Fibroblast of lung (primary cell): ENCODE measurements at places on chromosomes 4 and X. TPM values are rescaled to one million over a fixed set of nuclear protein-coding genes. Genes with fewer than 3 reads are reported as not detected.

The XG gene
- 2.7 and 3.6 TPM in 2 replicates for polyA plus RNA-seq

The NDST4 gene
- not detected in 2 replicates for polyA plus RNA-seq

The GPR34 gene
- not detected in 2 replicates for polyA plus RNA-seq

The SHROOM2 gene
- polyA plus RNA-seq: 0.97 and 6.3 TPM in 2 replicates

The TCEAL8 gene
- polyA plus RNA-seq: 102 and 145 TPM in 2 replicates

The RBM46 gene
- 0.06 and 0.08 TPM in 2 replicates for polyA plus RNA-seq

The PAGE4 gene
- not detected in 2 replicates for polyA plus RNA-seq

The TMEM154 gene
- polyA plus RNA-seq: 1.6 and 3.7 TPM in 2 replicates

- no peak overlapping the region for H3K4me3 ChIP-seq
- no peaks in the 10 kb centered on the region for H3K27me3 ChIP-seq
- H3K27ac ChIP-seq: no peak overlapping the region
- no peaks in the 10 kb centered on the region for H3K36me3 ChIP-seq
Measured at GRCh38 chr4:141241986-141242385, 21.3 kb downstream of the ZNF330 start.

- H3K4me3 ChIP-seq: no peak overlapping the region
- DNase-seq: no peak
- no peaks in the 10 kb centered on the region for H3K27me3 ChIP-seq
- no peak overlapping the region for H3K27ac ChIP-seq
Measured at GRCh38 chr4:79695848-79696247, 287.8 kb upstream of the GK2 start.

DNA sequence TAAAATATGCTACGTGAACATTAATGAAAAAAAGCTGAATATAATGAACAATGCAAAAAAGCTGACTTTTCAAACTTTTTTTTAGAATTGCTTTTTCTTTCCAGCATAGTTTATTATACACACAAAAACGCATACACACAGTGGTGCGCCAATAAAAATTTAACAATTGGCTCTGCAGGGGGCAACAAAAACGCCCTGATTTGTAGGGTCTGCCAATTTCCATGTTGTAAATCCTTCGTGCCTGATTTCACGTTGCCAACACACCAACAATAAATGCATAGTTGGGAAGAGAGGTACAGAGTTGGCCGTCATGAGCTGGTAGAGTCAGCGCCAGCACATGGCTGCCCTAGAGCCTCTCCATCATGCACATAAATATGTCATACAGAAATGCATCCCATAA is 333.1 kb downstream of the MAPK10 start:
- no peaks in the 10 kb centered on the region for H3K27me3 ChIP-seq
- no peaks in the 10 kb centered on the region for H3K36me3 ChIP-seq
- H3K27ac ChIP-seq: no peak overlapping the region
- no peak for DNase-seq
- H3K4me3 ChIP-seq: no peak overlapping the region
- H3K4me1 ChIP-seq: no peaks in the 10 kb centered on the region

- DNase-seq: no peak
- no peak overlapping the region for H3K27ac ChIP-seq
- H3K36me3 ChIP-seq: no peaks in the 10 kb centered on the region
- H3K27me3 ChIP-seq: no peaks in the 10 kb centered on the region
- H3K4me3 ChIP-seq: no peak overlapping the region
Measured at GRCh38 chrX:145213504-145213903, 33.8 kb upstream of the SPANXN1 start.

DNA sequence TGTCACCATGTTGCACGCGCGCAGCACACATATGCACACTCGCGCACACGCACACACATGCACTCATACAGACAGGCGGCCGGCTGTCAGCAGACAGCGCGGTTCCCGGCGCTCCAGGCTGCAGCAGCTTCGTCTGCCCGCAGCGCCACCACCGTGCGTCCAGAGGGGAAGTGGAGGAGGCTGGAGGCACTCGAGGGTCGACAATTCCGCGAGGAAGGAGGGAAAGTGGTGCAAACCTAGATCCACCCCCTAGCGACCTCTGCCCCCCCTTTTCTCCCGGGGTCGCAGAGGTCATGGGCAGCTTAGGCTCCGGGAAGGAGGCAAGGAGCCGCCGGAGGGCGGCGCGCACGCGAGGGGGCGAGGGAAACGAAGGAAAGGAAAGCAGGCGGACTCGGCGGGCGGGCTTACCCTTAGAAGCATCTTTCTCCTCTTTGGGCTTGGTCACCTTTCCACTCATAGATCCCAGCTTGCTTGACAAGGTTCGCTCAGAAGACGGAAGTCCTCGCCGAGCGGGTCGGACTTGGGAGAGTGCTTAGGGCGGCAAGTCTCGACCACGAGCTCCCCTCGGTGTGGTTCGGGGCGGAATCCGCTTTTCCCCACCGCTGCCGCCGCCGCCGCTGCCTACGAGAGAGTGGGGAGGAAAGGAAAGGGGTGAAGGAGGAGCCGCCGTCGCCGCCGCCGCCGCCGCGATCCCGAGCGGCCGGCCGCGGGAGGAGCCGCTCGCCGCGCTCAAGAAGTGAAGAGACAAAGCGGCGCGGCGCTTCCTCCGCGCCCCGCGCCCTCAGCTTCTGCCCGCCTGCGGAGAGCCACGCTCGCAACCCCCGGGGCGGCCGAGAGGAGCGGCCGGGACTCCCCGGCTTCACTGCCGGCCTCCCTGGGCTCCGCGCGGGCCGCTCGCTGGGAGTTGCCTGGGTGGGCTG is 326.6 kb upstream of the F9 start:
- no peaks in the 10 kb centered on the region for H3K27me3 ChIP-seq
- H3K27ac ChIP-seq: no peak overlapping the region

GRCh38 chrX:134692990-134693389 is 34.7 kb upstream of the PLAC1 start:
- H3K36me3 ChIP-seq: no peaks in the 10 kb centered on the region
- no peaks in the 10 kb centered on the region for H3K27me3 ChIP-seq
- DNase-seq: peak; percentile 86
- H3K4me1 ChIP-seq: peaks cover 4% of the 10 kb centered on the region
- no peak overlapping the region for H3K4me3 ChIP-seq

GRCh38 chrX:99394456-99394855 is 1015.6 kb downstream of the PCDH19 start:
- H3K27me3 ChIP-seq: no peaks in the 10 kb centered on the region
- H3K36me3 ChIP-seq: no peaks in the 10 kb centered on the region
- no peak overlapping the region for H3K4me3 ChIP-seq
- DNase-seq: no peak

DNA sequence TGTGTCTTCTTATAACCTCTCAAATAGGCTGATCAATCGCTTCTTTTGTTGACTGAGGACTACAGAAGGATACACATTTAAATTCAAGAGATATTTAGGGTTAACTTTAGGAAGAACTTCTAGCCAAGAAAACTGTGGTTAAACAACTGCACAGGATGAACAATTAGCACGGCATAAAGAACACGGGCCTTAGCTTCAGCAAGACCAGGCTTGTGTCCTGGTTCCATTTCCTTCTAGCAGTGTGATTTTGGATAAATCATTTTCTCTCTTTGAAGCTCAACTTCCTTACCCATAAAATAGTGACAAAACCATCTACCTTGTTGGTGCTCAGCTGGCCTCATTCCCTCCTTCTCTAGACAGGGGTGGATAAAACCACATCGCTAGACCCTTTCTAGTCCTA is 117.6 kb downstream of the TSPAN5 start:
- H3K4me1 ChIP-seq: no peaks in the 10 kb centered on the region
- H3K36me3 ChIP-seq: no peaks in the 10 kb centered on the region
- H3K4me3 ChIP-seq: no peak overlapping the region
- no peak overlapping the region for H3K27ac ChIP-seq

DNA sequence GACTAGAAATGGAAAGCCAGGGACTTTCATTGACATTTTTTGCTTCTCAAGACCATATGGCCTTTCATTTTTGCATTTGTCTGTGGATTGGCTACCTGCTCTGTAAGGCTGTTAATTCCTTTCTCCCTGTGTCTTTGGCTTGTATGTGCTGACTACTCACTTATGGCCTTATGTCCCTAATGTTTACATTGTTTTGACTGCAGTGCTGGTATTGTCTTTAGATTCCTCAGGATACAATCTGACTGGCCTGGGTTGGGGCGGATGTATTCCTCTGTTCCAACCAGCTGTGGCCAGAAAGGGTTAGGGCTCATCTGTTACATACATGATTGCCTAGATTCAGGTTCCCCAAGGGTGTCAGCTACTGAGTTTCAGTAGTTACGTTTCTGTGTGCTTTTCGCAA is 108.1 kb downstream of the RAPGEF2 start:
- no peaks in the 10 kb centered on the region for H3K36me3 ChIP-seq
- H3K4me3 ChIP-seq: no peak overlapping the region
- no peak for DNase-seq
- peaks cover 5% of the 10 kb centered on the region for H3K4me1 ChIP-seq

DNA sequence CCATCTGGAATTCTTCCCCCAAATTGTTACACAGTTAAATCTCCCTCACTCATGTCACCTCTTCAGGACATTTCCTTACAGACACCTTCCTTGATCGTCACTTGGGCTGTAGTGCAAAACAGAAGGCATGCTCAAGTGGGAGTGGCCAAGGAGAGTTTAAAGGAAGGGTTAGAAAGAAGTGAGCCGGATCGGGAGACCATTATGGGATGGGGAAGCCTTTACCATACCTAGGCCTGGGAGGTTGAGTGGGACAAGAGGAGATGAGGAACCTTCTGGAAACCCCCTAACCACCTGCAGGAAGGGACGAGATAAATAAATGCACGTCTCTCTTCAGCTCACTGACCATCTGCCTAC is 102.7 kb downstream of the UCHL1 start:
- no peak for DNase-seq
- H3K36me3 ChIP-seq: no peaks in the 10 kb centered on the region
- H3K27ac ChIP-seq: no peak overlapping the region
- H3K27me3 ChIP-seq: peaks cover 8% of the 10 kb centered on the region
- no peak overlapping the region for H3K4me3 ChIP-seq

GRCh38 chrX:31847773-31848172 is 775.9 kb upstream of the FTHL17 start:
- no peak overlapping the region for H3K4me3 ChIP-seq
- no peaks in the 10 kb centered on the region for H3K27me3 ChIP-seq
- H3K36me3 ChIP-seq: no peaks in the 10 kb centered on the region
- DNase-seq: no peak

GRCh38 chr4:117971403-117971802 is 62.9 kb upstream of the NDST3 start:
- no peaks in the 10 kb centered on the region for H3K4me1 ChIP-seq
- H3K4me3 ChIP-seq: no peak overlapping the region
- no peak overlapping the region for H3K27ac ChIP-seq

- no peak overlapping the region for H3K4me3 ChIP-seq
- no peaks in the 10 kb centered on the region for H3K36me3 ChIP-seq
- no peak overlapping the region for H3K27ac ChIP-seq
- no peak for DNase-seq
Measured at GRCh38 chrX:1502241-1502640, 34.7 kb downstream of the P2RY8 start.

- no peak overlapping the region for H3K27ac ChIP-seq
- H3K27me3 ChIP-seq: no peaks in the 10 kb centered on the region
- DNase-seq: peak; percentile 41
- no peak overlapping the region for H3K4me3 ChIP-seq
- H3K36me3 ChIP-seq: no peaks in the 10 kb centered on the region
Measured at GRCh38 chr4:28225050-28225449, 1364.4 kb downstream of the STIM2 start.

DNA sequence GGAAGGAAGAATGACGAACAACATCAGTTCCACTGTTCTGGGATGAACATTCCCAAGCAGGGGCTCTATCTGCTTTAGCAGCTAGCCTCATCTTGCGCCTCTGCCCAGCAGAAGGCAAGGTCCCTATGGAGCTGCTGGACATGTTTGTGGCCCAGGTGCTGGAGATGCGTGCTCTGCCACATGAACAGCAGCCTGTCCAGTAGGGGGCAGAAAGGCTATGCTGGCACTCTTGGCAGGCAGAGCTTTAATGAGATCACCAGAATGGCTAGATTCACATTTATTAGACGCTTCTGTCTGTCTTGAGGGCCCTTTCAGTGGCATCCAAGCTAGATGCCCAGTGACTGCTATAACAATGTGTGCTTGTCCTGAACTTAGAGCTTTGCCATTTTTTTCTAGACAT is 1826.0 kb downstream of the STIM2 start:
- no peaks in the 10 kb centered on the region for H3K4me1 ChIP-seq
- no peaks in the 10 kb centered on the region for H3K36me3 ChIP-seq
- H3K27ac ChIP-seq: no peak overlapping the region
- no peak overlapping the region for H3K4me3 ChIP-seq

DNA sequence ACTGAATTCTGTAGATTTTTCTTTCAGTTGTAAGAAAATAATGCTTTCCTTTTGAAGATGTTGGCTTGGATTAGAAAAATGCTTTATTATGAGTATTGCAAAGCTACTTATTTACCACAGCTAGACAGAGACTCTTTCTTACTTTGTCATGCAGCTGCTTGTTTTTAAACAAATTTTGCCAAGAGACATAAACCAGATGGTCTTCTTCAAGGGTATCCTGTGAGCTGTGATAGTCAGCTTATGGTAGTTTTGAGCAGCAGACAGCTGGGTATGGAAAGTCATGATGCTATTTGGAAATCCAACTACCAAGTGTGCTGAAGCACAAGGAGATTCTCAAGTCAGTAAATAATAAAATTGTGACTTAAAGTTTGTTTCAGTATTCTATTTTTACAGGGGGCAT is 941.5 kb downstream of the DMD start:
- H3K4me1 ChIP-seq: no peaks in the 10 kb centered on the region
- no peak for DNase-seq
- no peaks in the 10 kb centered on the region for H3K36me3 ChIP-seq
- H3K4me3 ChIP-seq: no peak overlapping the region
- H3K27me3 ChIP-seq: no peaks in the 10 kb centered on the region
- H3K27ac ChIP-seq: no peak overlapping the region

DNA sequence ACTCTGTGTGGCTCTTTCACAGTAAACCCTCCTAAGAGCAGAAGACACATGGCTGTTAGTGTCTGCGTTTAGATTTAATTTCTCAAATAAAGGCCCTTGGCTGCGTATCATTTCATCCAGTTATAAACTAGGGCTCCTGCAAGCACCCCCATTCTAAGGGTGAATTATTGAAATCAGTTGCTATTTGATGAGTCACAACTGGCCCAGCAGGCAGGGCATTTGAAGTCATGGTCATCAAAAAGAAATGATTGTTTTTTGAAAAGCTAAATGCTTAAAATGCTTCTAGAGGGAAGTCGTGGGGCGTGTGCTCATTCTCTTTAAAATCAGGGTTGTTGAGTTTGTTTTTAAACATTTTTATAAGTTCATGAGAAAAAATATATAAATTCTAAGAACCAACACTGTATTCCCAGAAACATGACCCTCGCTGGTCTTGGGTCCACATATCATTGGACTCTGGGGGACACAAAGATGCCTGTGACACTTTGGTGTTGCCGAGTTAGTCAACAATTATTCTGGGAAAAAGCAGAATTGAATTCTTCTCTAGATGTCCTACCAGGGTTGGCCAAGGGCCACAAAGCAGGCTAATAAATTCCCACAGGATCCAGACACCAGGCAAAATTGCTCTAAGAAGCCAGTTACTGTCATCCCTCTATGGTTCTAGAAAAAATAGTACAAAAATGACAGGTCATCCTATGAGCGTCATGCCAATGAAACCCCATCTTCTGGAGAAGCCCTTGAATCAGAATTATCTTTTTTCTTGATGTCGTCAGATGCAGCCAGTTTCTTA is 99.5 kb upstream of the MYOZ2 start:
- no peak overlapping the region for H3K4me3 ChIP-seq
- peaks cover 1% of the 10 kb centered on the region for H3K36me3 ChIP-seq
- H3K4me1 ChIP-seq: peaks cover 27% of the 10 kb centered on the region
- H3K27ac ChIP-seq: no peak overlapping the region

- peaks cover 10% of the 10 kb centered on the region for H3K4me1 ChIP-seq
- no peaks in the 10 kb centered on the region for H3K36me3 ChIP-seq
- H3K27me3 ChIP-seq: no peaks in the 10 kb centered on the region
- no peak overlapping the region for H3K27ac ChIP-seq
Measured at GRCh38 chr4:14919785-14920184, 82.5 kb upstream of the CPEB2 start.

GRCh38 chr4:153523941-153524386 is 57.8 kb downstream of the TMEM131L start:
- no peak overlapping the region for H3K4me3 ChIP-seq
- DNase-seq: no peak
- H3K27me3 ChIP-seq: no peaks in the 10 kb centered on the region
- no peaks in the 10 kb centered on the region for H3K36me3 ChIP-seq
- H3K4me1 ChIP-seq: no peaks in the 10 kb centered on the region
- H3K27ac ChIP-seq: no peak overlapping the region
